Stimulated activated CD8-positive, alpha-beta memory T cell treated with anti-CD3 and anti-CD28 coated beads, Interleukin-2, amount 100 ng/mL, for 1 hour (primary cell): ENCODE measurements at places on chromosomes 6 and 20.

DNA sequence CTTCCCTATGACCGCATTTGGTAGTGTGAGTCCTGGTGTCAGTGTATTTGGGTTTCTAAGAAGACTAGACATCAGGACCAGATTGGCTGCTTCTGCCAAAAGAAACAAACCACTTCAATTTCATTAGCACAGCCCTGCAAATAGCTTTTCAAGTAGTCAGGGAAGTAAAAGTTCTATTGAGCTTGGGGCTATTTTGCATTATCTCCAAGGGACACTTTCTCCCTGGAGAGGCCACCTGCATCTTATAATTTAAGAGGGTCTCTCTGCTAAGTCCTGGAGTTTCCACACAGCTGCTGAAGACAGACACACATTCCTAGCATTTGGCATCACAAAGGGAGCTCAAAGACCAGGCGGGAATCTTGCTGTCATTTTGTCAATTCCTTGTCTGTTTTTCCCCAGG is 141.2 kb downstream of the BMP2 start:
- no peak for DNase-seq

DNA sequence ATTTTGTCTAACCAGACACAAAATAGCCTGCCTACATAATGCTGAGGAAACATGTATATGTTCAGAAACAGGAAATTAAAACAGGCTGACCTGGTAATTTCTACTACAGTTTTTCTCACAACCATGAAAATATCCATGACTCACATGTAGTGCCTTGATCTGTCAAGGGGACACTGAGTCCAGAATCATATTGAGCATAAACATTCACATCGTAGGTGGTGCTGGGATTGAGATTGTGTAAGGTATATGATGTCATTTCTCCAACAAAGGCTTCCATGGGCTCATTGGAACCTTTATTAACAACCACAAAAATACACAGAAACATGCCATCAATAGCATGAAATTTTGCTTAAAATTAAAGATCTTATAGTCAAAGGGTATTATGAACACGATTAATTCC is 80.9 kb downstream of the COL12A1 start:
- no peak for DNase-seq

DNA sequence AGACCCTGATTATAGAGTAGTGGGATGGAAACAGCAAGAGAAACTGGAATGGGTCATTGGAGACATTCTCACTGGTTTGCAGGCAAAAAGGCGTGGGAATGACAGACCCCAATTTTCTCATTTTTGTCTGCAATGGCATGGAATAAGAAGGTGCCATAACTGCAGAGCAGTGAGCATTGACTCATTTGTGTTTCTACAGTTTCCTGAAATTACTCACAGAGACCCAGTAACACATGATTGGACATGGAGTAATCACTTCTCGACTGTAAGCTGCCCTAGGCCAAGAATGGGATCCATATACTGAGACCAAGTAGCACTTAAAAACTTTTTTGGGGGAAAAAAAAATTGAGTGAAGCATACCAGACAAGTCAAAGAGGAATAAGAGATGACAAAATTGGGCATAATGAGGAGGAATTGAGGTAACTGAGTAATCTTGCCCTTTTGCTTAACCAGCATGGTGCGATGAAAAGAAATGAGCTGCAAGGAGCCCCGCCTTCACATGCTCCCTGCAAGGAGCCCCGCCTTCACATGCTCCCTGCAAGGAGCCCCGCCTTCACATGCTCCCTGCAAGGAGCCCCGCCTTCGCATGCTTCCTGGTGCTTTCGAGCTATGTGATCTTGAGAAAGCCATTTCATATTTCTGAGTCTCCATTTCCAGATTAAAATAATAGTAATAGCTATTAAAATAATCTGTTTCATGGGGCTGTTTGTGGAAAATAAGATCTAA is 44.1 kb downstream of the NHSL1 start:
- DNase-seq, result no peak

DNA sequence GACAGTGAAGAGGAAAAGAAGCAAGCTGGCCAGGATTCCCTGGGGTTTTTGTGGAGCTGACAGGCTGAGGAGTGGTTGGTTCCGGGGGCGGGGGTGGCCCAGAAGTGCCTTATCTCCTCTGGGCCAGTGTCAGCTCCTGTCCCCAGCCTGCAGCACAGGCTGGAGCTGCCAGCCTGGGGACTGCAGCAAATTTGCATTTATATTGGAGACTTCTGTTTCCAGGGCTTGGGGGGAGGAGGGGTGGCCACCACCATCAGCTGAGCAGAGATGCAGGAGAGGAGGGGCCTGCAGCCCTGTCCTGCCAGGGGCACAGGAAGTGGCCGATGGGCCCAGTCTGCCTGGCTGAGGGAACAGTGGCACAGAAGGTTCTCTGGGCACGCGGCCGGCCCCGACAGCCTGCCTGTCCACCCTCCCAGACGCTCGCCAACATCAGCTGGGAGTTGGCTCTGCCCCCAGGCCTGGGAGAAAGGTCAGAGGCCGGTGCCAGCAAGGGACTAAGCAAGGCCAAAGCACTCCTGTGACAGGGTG is 24.3 kb upstream of the SCRT2 start:
- DNase-seq, result no peak

- no peak for DNase-seq
Observed at GRCh38 chr6:71190809-71191208, 97.8 kb upstream of the OGFRL1 start.

DNA sequence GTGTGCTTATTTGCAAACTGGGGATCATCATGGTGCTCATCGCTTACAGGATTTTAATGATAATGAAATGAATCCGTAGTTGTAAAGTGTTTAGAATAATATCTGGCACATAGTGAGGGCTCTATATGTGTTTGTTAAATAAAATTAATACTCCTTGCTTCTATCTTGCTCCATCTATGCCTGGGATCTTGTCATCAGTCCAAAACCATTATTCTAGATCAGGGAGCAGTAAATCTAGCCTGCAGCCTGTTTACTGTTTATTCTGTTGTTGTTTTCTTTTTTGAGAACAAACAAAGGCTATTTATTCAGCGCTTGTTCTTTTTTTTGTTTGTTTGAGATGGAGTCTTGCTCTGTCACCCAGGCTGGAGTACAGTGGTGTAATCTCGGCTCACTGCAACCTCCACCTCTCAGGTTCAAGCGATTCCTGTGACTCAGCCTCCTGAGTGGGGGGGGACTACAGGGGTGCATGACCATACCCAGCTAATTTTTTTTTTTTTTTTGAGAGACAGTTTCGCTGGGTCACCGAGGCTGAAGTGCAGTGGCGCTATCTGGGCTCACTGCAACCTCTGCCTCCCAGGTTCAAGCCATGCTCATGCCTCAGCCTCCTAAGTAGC is 8.1 kb downstream of the ACOT8 start:
- DNase-seq, result no peak

- DNase-seq, result no peak
Observed at GRCh38 chr6:56708810-56709597, 66.3 kb upstream of the DST start.

GRCh38 chr20:21184819-21185218 is 58.9 kb downstream of the KIZ start:
- DNase-seq, result no peak

- no peak for DNase-seq
Observed at GRCh38 chr6:40108736-40109135, 174.5 kb upstream of the MOCS1 start.

DNA sequence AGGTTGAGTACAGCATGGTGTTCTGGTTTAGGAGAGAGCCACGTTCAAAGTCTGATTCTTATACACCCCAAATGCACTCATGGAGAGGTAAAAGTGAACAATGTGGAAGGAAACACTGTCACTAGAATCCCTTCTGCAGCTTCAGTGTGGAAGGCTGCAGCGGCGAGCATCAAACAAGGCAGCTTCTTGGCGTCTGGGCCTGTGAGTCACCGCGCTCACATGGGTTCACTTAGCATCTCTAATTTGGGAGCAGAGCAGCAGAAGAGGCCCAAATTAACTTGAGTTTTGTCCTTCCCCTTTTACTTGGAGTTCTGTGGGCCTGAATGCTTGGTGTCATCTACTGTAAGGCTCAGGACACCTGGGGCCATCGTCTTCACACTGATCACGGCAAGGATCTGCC is 10.9 kb upstream of the E2F1 start:
- DNase-seq, result no peak

- no peak for DNase-seq
Observed at GRCh38 chr6:165819394-165819793, 156.4 kb upstream of the PDE10A start.

DNA sequence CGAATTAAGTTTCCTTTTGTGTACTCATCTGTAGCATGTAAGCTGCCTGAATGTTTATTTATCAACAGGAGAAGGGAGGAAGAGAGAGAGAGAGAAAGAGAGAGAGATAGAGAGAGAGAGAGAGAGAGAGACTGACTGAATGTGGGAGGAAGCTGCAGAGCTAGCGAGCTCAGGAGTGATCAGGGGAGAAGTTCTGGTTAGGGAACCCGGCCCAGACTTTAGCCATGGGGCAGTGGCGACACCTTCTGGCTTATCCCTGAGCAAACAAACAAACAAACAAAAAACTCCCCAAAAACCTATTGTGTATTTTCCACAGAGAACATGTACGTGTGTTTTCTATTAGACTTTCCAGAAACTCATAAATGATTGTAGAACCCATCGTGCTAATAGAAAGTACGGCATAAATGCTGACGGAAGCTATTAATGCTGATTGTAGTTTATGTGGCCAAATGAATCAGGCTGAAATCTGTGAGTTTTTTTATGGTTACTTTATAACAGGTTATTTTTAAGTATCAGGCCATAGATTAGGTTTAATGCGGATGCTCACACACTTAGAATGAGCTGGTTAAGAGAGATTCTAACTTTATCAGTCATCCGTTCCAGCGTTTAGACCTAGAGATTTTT is 92.8 kb downstream of the CLIC5 start:
- peak; percentile 19 for DNase-seq

DNA sequence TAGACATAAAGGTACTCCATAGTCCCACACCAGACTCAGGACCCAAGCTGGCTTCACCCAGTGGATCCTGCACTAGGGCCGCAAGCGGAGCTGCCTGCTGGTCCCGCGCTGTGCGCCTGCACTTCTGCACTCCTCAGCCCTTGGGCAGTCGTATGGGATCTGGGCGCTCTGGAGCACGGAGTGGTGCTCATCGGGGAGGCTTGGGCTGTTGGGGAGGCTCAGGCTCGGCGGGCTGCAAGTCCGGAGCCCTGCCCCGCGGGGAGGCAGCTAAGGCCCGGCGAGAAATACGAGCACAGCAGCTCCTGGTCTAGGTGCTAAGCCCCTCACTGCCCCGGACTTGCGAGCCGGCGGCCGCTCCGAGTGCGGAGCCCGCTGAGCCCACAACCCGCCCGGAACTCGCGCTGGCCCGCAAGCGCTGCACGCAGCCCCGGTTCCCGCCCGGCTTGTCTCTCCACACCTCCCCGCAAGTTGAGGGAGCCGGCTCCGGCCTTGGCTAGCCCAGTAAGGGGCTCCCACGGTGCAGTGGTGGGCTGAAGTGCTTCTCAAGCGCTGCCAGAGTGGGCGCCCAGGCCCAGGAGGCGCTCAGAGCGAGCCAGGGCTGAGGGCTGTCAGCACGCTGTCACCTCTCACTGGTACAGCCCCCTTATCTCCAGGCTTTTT is 33.4 kb upstream of the GCNT2 start:
- no peak for DNase-seq

GRCh38 chr20:31851240-31851955 is 6.0 kb upstream of the FOXS1 start:
- no peak for DNase-seq

- no peak for DNase-seq
Observed at GRCh38 chr6:12208190-12208589, 82.0 kb upstream of the EDN1 start.

DNA sequence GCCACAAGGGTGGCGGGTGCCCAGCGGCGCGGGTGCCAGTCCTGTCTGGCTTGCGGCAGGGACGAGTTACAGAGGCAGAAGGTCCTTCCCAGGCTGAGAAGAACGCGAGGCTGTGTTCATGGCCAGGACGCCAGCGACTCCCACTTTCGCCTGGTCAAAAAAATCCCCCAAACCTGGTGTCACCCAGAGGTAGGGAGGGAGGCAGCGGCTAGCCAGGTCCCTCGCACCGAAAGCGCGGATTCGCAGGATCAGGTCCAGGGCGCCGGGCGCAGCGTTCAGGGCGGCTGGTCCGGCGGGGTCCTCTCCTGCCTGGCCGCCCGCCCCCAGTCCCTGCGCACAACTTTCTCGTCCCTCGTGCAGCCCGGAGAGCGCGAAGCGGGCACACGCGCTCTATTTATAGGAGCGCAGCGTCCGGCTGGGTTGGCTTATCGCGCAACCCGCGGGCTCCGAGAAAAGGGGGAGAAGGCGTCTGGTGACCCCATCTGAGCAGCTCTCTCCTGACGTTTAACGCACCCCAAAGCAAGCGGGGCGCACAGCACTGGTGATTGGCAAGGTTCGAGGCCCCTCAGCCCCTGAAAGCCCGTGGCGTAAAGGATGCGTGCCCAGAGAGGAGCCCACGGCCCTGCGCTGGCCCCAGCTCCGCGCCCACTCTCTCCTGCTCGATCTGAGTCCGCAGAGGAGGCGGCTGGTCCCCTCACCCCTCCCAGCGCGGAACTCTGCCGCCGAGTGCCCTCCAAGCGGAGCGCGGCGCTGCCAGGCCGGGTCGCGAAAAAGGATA is 519 bp downstream of the CBLN4 start:
- no peak for DNase-seq

- DNase-seq, result no peak
Observed at GRCh38 chr6:34970957-34971356, 81.9 kb downstream of the ANKS1A start.

DNA sequence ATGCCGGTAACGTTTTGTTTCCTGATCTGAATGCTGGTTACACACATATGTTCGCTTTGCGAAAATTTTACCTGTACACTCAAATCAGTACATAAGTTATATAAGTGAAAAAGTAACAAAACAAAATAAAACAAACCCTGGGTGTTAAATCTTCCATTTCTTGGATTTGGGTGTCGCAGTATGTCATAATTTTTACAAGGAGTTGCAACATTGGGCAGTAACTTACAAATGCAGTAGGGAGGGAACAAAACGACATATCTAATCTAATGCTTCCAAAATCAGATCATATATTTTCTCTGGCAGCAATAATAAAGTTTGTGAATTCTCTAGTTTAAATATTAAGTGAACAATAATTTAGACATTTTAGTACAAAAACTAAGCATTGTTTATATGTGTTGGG is 25.2 kb downstream of the SNX14 start:
- no peak for DNase-seq

DNA sequence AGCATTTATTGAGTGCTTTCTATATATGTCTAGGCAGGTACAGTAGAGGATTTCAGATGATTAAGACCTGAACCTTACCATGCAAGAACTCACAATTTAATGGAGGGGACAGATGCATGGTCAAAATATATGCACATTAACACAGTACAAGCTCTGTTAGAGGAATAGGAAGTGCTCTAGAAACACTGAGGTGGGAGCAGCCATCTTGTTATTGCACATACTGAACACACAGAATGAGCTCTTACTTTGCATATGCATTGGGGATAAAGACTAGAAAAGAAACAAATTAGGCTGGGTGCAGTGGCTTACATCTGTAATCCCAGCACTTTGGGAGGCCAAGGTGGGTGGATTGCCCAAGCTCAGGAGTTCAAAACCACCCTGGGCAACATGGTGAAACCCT is 438.3 kb downstream of the UTRN start:
- no peak for DNase-seq

DNA sequence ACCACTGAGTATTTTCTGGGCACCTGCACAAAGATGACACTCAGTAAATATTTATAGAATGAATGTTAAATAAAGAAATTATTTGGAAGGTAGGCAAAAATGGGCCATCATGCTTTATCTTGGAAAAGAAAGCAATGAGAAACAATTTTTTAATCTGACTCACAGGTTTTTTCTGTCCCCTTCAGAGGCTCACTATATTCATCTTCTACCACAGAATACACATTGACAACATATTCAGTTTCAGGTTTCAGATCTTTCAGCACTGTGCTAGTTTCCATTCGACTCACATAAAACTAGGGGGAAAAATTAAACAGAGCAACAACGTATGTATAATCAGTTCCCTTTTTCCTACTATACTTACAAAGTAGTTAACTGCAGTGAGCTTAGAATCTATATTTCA is 58.3 kb downstream of the COL12A1 start:
- DNase-seq, result no peak
